Retina (tissue), 1 donor: ENCODE measurements at places on chromosomes 7 and 10.

GRCh38 chr10:123645016-123645415, 21.1 kb upstream of the GPR26 start:
- no peak for DNase-seq

DNA sequence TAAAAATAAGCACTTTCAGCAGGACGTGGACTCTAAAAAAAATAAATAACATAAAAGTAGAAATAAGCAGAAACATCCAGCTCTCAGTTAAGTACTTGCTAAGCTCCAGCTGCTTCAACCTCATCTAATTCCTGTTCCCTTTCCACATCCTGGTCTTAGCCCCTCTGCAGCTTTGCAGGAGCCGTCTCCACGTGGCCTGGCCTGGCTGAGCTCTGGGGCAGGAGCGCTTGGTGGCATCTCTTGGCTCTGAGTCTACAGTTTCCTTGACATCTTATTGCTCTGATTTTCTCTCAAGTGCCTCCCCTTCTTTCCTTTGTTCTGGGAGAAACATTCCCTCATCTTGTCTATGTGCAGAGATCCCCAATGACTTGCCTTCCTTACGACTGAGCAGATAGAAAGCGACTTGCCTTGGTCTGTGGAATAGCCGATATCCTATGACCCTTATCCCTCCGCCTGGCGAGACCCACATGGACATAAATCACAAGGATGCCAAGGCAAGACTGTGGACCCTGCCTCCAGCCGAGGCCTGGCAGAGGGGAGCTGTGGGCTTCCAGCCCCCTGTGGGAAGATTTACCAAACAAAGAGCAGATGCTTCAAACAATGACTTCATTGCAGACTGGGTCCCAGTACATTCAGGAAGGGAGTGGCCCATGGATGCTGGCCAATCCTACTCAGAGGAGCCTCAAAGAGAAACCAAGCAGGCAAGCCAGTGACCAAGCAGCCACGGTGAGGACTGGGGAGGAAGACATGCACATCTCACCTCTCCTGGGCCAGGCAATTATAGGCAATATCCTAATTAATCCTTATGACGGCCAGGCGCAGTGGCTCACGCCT, 61.9 kb downstream of the SPOCK2 start:
- no peak for DNase-seq

- no peak for DNase-seq
Measured at GRCh38 chr10:94411304-94411703, 9.0 kb downstream of the TBC1D12 start.

- DNase-seq: peak; percentile 91
Measured at GRCh38 chr10:32378363-32379317, 31.7 kb upstream of the EPC1 start.

GRCh38 chr10:121988361-121989324, at the start of gene TACC2:
Gene TACC2, plus strand, starts transcription at chr10:121989163. Its CDS starts 32,819 bp downstream, at chr10:122021982.
- no peak for DNase-seq

- no peak for DNase-seq
Measured at GRCh38 chr7:142414135-142414534, 156.3 kb upstream of the PRSS58 start.

DNA sequence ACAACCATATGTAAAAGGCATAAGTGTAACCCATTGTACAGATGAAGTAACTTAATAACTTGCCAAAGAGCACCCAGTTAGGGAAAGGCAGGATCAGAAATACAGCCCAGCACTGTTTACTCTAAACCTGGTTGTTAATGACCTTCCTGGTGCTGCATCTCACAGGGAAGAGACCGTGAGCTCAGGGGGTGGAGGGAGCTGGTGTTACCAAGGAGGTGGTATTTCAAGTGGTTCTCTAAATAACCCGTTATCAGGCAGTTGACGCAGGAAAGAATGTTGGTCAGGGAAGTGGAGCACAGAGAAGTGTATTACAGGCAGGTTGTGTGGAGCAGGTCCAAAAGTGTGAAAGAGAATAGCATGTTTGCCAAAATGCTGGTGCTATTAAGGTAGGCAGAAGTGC, 4.4 kb upstream of the ST7 start:
- DNase-seq: no peak

GRCh38 chr7:155682484-155682883, 38.0 kb downstream of the RBM33 start:
- DNase-seq: no peak

GRCh38 chr7:106643216-106644000, 17.6 kb downstream of the CCDC71L start:
- DNase-seq: no peak

- no peak for DNase-seq
Measured at GRCh38 chr10:33217854-33218253, 116.6 kb downstream of the NRP1 start.

DNA sequence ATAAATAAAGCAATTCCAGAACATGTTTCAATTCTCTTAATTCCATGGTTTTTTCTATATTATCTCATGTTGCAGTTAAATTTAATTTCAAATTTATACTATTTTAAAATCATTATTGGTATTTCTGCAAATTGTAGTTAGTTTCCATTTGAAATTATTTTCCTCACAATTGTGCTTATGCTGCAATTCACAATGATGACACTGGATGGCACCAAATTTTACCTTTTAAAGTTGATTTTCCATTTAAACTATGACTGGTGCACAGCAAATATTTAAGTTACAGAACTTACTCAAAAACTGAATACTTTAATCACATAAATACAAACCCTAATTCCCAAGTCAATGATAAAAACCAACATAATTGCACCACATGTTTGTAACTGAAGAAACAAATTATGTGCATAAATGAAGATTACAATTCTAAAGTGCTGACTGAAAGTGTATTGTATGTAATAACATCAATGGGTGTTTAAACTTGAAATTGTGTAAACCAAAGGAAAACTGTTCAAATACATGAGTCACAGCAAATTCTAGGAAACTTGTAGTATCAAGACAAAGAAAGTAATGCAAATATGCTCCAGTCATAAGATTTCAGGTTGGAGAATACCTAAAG, 75.3 kb upstream of the AASS start:
- peak; percentile 3 for DNase-seq
